T-helper 9 cell (primary cell): ENCODE measurements at places on chromosomes 2 and 18.

- no peak for DNase-seq
Measured at GRCh38 chr18:53909668-53910067, 314.8 kb downstream of the MBD2 start.

GRCh38 chr2:19804639-19805260 is 97.0 kb downstream of the TTC32 start:
- DNase-seq: no peak

DNA sequence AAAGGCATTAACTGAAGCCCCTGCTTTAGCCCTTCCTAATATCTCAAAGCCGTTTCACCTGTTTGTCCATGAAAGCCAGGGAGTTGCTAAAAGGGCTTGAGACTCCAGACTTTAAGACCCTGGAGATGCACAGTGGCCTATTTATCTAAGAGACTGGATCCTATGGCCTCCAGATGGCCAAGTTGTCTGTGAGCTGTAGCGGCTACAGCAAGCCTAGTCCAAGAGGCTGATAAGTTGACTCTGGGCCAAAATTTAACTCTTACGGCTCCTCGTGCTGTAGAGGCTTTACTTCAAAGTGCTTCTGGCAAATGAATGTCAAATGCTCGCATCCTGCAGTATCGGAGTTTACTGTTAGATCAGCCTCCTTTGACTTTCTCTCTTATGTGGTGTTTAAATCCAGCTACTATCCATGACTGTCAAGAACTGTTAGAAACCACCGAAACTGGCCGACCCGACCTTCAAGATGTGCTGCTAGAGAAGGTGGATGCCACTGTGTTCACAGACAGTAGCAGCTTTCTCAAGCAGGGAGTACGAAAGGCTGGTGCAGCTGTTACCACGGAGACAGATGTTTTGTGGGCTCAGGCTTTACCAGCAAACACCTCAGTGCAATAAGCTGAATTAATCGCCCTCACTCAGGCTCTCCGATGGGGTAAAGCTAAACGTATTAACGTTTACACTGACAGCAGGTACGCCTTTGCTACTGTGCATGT is 336.7 kb upstream of the CNTNAP5 start:
- no peak for DNase-seq

GRCh38 chr18:24234330-24234729 is 95.5 kb downstream of the CABYR start:
- DNase-seq: no peak

DNA sequence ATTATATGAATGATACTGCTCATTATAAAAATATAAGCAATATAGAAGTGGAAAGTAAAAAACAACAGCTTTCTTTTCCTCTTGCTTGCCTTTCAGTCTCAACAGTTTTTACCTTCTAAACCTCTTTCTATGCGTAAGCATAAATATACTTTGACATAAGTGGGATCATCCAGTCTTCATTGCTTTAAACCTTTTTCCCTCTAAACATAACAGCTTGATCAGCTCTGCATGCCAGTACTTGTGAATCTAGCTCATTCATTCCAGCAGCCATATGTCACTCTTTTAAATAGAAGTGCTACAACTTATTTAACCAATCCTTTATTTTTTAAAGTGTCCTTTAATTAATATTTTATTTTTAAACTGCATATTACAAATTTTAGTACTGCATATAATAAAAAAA is 88.1 kb downstream of the TTC27 start:
- no peak for DNase-seq

DNA sequence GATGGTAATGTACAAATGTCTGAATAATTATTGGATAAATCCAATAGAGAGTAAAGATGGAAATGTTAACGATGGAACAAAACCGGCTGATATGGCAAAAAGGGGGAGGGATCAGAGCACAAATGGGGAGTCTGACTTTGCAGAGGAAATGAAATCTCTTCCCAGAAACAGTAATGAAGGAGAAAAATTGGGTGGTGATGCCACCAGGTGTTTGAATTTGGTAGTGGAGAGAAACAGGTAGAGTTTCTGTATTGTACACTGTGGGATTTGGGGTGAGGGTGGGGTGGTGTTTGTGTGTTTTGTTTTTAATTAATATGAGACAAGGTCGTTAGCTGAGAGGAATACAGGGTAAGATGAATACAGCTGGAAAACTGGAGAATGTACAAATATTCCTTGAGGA is 20.4 kb upstream of the XDH start:
- no peak for DNase-seq

- peak; percentile 89 for DNase-seq
Measured at GRCh38 chr18:11981192-11981542, at the start of gene IMPA2. Gene IMPA2, plus strand, starts transcription at chr18:11981507. Its CDS starts 163 bp downstream, at chr18:11981670.

GRCh38 chr2:125736306-125736705 is 919.7 kb upstream of the GYPC start:
- DNase-seq: no peak

DNA sequence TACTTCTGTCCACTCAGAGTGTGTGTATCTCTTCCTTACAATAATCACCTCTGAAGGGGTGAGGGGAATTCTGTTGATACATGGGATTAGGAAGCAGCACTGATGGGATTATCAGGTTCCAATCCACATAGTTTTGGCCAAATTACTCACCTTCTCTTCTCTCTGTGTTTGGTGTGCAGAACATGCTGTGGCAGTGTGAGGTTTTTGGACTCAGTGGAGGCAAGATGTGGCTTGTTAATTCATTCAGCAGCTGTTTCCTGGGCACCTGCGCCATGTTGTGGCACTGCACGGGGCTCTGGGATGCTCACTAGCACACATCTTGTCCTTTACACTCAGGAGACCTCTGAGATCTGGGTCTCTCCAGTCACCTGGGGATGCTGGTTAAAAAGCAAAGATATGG is 350.3 kb upstream of the HS6ST1 start:
- no peak for DNase-seq

DNA sequence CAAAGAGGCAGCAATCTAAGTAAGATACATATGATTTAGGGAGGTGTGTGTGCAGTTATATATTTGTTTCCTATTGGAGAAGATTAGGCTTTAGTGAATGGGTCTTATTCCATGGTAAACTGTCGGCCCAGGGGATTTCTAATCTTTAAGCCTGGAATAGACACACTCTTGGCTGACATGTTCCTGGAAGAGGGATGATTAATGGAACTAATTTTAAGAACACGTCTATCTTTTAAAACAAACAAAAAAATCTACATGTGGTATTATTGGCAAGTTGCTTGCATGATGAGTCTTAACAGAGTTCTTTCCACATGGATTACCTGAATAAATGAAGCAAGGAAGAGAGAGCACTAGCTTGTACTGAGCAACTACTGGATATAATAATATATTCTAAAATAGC is 114.2 kb upstream of the NT5C1B start:
- DNase-seq: no peak
